Bronchial epithelial cell (primary cell): ENCODE measurements at places on chromosomes 13 and 19. TPM values are rescaled to one million over a fixed set of nuclear protein-coding genes. Genes with fewer than 3 reads are reported as not detected.

The PGLYRP2 gene
- total RNA-seq = not detected in 2 replicates

The CGB2 gene
- not detected in 2 replicates for total RNA-seq

The SOX21 gene
- total RNA-seq = 1.1 and 3.1 TPM in 2 replicates

The IL4I1 gene
- total RNA-seq = under 0.01 and 0.26 TPM in 2 replicates

The ZMYM2 gene
- 61.1 and 71.2 TPM in 2 replicates for total RNA-seq

The IFNL2 gene
- total RNA-seq = not detected in 2 replicates

The DENND1C gene
- total RNA-seq = under 0.01 TPM in 1 of 2 replicates, not detected in the other

The COX6B2 gene
- total RNA-seq = 0.26 and 0.64 TPM in 2 replicates

The MISP gene
- total RNA-seq = 105 and 138 TPM in 2 replicates

The CEACAM21 gene
- not detected in 2 replicates for total RNA-seq

The NANOS3 gene
- 0.53 TPM in 1 of 2 replicates, not detected in the other for total RNA-seq

The KCTD4 gene
- not detected in 2 replicates for total RNA-seq

The PRTN3 gene
- total RNA-seq = not detected in 2 replicates

The ATP4B gene
- not detected in 2 replicates for total RNA-seq

The ZNF723 gene
- not detected in 2 replicates for total RNA-seq

The OR10H1 gene
- not detected in 2 replicates for total RNA-seq

The PDX1 gene
- not detected in 2 replicates for total RNA-seq

The LPAR6 gene
- 5.8 and 24.5 TPM in 2 replicates for total RNA-seq

The DYRK1B gene
- 3.2 and 5.8 TPM in 2 replicates for total RNA-seq

The FREM2 gene
- total RNA-seq = under 0.01 TPM in 1 of 2 replicates, not detected in the other

The DPRX gene
- total RNA-seq = not detected in 2 replicates

The LPAR2 gene
- total RNA-seq = 5.5 and 5.6 TPM in 2 replicates

The JSRP1 gene
- not detected in 2 replicates for total RNA-seq

The MIR17HG gene
- 4.5 and 19.2 TPM in 2 replicates for total RNA-seq

The ZNF583 gene
- 2.9 and 3.4 TPM in 2 replicates for total RNA-seq

The UBE2L5 gene
- total RNA-seq = not detected in 2 replicates

The ZNF492 gene
- total RNA-seq = 0.13 and 0.26 TPM in 2 replicates

The KLK2 gene
- 0.53 TPM in 1 of 2 replicates, not detected in the other for total RNA-seq

The CEACAM8 gene
- not detected in 2 replicates for total RNA-seq

The OSCAR gene
- 0.64 and 0.79 TPM in 2 replicates for total RNA-seq

The POLR2E gene
- 57.4 and 87.1 TPM in 2 replicates for total RNA-seq

The ISYNA1 gene
- 6.7 and 15.3 TPM in 2 replicates for total RNA-seq

The CCDC124 gene
- 37.9 and 62.2 TPM in 2 replicates for total RNA-seq

The FGF21 gene
- not detected in 2 replicates for total RNA-seq

The GZMM gene
- not detected in 2 replicates for total RNA-seq

The PRR19 gene
- total RNA-seq = not detected in 2 replicates
